Glutamatergic neuron (in vitro differentiated cells): ENCODE measurements at places on chromosomes 3 and 15.

DNA sequence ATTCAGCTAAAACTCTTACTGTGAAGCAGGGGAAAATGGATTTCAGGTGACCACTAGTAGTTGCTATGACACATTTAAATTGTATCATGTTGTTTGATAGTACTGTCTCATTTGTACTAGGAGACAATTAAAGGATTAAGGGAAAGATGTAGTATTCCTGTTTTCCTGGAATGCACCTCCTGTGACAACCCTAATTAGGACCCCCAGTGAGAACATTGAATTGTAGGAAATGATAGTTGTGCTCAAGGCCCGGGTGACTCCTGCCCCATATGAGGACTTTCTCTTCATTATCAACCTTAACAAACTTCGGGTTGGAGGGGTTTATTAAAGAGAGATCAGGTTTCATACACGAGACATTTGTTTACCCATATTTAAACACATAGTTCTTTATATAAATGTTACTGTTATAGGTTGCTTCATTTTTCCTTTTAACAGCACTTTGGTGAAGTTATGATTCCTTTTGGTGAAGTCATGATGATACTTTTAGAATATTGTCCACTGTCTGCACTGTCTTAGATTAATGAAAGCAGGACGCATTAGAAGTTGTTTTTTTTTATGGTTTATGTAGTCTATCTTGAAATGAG, 392.6 kb upstream of the NAALADL2 start:
- no peak for DNase-seq

- no peak for DNase-seq
Measured at GRCh38 chr3:144458283-144458682, 486.7 kb downstream of the DIPK2A start.

DNA sequence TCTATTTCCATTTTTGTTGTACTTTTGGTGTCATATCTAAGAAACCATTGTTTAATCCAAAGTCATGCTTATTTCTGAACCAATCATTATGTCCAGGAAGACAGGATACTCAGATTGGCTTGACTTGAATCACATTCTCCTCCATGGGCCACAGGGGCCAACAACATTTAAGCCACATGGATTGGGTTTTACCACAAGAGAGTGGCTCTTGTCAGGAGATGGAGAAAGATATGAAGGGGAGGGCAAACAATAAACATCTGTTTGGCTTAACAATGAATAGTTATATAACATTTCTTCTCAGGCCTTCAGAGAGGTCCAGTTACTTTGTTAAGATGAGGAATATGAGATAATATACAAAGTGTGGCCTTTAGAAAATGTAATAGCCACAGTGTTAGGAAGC, 44.6 kb downstream of the GXYLT2 start:
- DNase-seq: no peak

- DNase-seq: no peak
Measured at GRCh38 chr15:91548549-91548948, 305.0 kb upstream of the SLCO3A1 start.
